ENCODE measurements at places on chromosomes 2 and 18.
A peak's percentile ranks its signal among the peaks of the same experiment; 100 is the strongest.

DNA sequence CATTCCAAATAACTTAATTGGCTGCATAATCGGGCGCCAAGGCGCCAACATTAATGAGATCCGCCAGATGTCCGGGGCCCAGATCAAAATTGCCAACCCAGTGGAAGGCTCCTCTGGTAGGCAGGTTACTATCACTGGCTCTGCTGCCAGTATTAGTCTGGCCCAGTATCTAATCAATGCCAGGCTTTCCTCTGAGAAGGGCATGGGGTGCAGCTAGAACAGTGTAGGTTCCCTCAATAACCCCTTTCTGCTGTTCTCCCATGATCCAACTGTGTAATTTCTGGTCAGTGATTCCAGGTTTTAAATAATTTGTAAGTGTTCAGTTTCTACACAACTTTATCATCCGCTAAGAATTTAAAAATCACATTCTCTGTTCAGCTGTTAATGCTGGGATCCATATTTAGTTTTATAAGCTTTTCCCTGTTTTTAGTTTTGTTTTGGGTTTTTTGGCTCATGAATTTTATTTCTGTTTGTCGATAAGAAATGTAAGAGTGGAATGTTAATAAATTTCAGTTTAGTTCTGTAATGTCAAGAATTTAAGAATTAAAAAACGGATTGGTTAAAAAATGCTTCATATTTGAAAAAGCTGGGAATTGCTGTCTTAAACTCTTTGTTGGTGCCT lies 1.4 kb downstream of the PCBP1 start:
- DNase-seq = no peak

DNA sequence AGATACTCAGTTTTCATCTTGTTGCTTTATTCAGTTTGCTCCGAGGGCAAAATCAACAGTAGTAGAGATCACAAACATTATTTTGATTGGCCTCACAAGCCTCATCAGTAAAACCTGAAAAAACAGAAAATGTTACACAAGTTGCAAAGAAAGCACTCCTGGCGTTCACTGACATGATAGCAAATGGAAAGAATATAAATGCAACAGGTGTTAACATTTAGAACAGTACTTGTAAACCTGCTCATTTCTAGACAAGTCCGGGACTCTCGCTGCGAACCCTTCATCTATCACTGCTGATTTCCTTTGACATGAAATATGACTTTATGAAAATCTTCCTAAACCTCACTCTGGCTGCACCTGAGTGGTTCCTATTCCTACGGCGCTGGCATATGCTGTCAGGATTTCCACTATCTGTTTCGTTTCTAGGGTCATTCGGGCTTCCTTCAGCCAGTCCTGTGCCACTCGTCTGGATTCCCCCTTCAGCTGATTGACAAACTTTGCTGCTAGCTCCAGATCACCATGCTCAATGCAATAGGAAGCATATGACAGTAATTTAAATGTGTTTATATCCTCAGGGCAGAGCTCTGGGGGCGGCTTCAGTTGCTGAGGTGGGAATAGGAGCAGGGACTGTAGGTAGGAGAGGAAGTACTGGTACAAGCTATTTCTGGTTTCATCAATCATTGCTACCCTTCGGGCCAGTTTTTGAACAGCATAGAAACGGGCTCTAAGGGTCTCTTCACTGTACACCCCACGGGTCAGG lies 38.1 kb downstream of the PTCD3 start:
- DNase-seq = no peak

DNA sequence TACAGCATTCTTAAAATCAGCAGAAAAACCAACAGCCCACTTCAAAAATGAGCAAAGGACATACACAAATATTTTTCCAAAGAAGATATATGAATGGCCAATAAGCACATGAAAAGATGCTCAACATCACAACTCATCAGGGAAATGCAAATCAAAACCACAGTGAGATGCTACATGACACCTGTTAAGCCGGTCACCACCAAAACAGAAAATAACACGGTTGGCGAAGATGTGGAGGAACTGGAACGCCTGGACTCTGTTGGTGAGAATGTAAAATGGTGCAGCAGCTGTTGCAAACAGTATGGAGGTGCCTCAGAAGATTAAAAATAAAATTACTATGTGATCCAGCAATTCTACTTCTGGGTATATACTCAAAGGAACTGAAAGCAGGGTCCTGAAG lies 184.8 kb downstream of the INHBB start:
- DNase-seq = no peak

GRCh38 chr2:12769492-12770105 lies 52.9 kb downstream of the TRIB2 start:
- no peak for DNase-seq

GRCh38 chr2:9800975-9801726 lies 42.1 kb upstream of the TAF1B start:
- DNase-seq = peak; percentile 22

- no peak for DNase-seq
Measured at GRCh38 chr2:44817256-44817655, 124.2 kb upstream of the SIX3 start.

DNA sequence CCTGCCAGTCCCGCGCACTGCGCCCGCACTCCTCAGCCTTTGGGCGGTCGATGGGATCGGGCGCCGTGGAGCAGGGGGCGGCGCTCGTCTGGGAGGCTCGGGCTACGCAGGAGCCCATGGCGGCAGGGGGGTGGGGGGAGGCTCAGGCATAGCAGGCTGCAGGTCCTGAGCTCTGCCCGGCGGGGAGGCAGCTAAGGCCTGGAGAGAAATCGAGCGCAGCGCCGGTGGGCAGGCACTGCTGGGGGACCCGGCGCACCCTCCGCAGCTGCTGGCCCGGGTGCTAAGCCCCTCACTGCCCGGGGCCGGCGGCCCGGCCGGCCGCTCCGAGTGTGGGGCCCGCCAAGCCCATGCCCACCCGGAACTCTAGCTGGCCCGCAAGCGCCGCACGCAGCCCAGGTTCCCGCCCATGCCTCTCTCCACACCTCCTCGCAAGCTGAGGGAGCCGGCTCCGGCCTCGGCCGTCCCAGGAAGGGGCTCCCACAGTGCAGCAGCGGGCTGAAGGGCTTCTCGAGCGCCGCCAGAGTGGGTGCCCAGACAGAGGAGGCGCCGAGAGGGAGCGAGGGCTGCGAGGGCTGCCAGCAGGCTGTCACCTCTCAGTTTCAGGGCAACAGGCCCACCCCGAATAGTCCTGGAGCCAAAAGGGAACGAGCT lies 74.1 kb downstream of the PSMG2 start:
- DNase-seq = no peak

GRCh38 chr2:152350155-152350679 lies 15.2 kb downstream of the FMNL2 start:
- DNase-seq = no peak

DNA sequence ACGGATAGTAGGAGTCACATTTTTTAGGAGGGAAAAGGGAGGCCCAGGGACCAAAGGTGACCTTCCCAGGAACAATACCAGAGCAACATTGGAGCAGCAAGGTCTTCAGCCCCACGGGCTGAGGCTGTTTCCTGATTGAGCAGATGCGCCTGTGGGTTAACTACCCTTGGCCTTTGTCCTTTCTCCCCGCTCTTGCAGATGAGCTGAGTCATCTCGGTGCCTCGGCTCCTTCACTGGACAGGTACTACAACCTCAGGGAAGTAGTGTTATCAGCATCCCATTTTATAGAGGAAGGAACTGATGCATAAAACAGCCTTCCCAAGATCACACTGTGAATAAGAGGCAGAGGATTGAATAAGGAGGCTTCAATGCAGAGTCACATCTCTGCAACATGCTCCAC lies 43.5 kb downstream of the DHRS9 start:
- no peak for DNase-seq

DNA sequence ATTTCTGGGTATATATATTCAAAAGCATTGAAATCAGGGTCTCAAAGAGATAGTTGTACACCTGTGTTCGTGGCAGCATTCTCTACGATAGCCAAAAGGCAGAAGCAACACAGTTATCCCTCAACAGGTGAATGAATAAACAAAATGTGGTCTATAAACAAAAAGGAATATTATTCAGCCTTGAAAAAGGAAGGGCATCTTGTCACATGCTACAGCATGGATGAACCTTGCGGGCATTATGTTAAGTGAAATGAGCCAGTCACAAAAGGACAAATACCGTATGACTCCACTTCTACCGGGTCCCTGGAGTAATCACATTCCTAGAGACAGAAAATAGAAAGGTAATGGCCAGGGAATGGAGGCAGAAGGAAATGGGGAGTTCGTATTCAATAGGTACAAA lies 228.8 kb downstream of the SH3BP4 start:
- DNase-seq = no peak

- DNase-seq = no peak
Measured at GRCh38 chr2:2827761-2828221, 496.7 kb upstream of the MYT1L start.

DNA sequence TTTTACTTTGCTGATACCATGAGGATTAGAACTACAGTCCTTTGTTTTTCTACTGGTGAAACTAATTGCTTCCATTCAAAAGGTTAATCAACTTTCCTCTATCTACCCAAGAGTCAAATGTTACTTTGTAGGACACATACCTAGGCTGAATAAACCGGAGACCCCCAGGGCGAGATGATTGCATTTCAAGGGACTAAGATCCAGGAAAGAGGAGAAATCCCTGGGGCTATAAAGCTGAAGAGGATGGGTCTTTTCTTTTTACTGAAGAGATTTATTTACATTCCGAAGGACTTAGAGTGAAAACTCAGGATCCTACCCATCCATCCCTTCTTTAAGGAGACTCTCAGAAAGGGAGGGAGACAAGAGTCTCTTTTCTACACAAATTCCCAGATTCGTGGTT lies 331.9 kb downstream of the CDH19 start:
- no peak for DNase-seq
